ENCODE measurements at places on chromosomes 7 and 10. TPM values are rescaled to one million over a fixed set of nuclear protein-coding genes. Genes with fewer than 3 reads are reported as not detected.

DNAJC12 gene
- not detected for polyA plus RNA-seq

COX19 gene
- 24.8 TPM for polyA plus RNA-seq

ASAH2B gene
- polyA plus RNA-seq, result 2.2 TPM

GIMAP8 gene
- polyA plus RNA-seq, result 11.3 TPM
